ENCODE measurements at places on chromosomes 1 and 21.

DNA sequence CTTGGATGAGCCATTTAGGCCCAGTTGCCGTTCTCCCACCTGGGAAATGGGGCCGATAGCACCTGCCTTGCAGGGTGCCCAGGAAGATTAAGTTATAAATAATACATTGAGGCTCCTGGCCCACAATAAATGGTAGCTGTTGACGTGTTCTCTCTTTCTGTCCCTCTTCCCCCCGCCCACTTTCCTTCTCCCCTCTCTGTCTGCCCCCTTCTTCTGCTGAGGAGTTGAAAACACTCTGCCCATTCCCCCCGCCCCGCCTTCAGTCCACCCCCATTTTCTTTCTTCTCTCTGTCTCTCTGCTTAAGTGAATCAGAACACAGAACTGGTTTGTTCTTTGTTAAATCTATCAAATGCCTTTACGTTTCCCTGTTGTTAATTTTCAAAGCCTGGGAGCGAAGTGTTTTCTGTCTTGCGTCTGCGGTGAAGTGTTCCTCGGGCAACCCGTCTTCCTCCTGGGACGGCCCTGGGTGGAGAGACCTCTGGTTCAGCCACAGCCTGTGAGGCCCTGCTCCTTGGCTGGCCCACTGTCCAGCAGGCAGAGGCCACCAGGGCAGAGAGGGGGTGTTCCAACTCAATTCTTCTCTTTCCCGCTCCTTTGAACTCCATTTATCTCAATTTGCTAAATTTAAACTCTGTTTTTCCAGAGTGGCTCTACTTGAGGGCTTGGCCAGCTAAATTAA, 29.3 kb upstream of the SELENON start:
- no peak for DNase-seq

DNA sequence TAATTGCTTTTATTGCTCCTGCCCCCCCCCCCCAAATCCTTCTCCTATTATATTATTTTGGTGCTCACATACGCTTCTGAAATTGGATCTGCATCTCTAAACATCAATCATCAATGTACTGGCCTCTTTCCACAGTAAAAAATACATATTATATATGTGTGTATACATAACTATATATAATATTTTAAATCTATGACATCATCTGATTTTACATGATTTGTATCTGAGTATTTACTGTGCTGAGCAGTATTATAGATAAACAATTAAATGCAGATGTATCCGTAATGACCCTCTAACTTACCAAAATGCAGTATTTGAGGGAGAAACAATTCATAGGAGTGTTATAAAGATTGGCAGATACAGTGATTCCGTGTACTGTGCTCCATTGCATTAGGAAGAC, 832 bp downstream of the PLPPR4 start:
- no peak for DNase-seq

GRCh38 chr1:9615316-9616063, 26.8 kb downstream of the TMEM201 start:
- DNase-seq = peak; percentile 30

DNA sequence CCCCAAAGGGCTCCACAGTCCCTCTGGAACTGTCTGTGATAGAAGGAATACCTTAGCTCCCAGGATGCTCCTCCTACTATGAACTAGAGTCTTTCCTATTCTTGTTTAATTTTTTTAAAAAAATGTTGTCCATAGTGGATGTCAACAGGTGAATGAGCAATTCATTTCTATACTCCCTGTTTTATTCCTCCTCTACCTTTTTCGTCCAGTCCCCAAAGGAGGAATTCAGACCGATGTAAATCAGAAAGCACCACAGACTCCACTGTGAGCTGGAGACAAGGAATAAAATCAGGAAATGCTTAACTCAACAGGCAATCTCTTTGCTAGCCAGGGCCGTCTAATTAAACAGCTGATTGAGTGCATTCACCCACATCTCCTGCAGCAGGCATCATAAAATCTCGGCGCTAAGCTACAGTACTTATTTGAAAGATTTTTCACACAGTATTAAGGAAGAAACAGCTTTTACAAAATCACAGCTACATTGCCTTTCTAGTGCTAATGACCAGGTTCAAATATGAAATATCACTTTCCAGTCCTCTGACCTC, 381.6 kb downstream of the SIPA1L2 start:
- no peak for DNase-seq

DNA sequence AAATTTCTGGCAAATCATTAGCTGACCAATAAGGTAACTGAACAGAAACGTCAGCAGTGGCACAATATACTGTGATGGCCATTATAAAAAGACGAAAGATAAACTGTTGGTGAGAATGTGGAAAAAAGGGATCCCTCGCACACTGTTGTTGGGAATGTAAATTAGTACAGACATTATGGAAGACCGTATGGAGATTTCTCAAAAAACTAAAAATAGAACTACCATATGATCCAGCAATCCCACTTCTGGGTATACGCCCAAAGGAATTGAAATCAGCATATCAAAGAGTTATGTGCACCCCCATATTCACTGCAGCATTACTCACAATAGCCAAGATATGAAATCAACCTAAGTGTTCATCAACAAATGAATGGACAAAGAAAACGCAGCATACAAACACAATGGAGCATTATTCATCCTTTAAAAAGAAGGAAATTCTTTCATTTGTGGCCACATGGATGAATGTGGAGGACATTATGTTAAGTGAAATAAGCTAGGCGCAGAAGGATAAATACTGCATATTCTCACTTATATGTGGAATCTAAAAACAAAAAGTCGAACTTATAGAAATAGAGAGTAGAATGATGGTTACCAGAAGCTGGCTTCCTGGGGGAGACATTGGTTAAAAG, 257.7 kb downstream of the RHOU start:
- no peak for DNase-seq

DNA sequence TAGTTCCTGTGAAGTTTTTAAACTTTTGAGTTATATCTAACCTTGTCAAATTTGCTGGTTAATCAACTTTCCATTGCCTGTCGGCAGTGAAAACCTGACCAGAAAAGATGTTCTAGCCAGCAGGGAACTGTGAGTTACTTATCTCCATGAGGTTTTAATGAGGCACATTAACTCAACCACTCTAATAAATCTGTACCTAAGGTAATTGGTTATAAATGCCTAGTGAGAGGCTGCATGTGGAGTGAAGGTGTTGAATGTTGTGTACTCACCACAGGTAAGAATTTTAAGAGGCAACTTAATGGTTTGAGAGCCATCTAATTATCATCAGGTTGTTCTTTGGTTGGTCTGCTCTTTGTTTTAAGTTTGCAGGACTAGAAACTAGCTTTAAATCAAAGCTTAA, 138.4 kb upstream of the LHX8 start:
- no peak for DNase-seq

GRCh38 chr1:163912170-163912884, 590.6 kb downstream of the NUF2 start:
- DNase-seq = no peak
